ENCODE measurements at places on chromosomes 4 and X.

DNA sequence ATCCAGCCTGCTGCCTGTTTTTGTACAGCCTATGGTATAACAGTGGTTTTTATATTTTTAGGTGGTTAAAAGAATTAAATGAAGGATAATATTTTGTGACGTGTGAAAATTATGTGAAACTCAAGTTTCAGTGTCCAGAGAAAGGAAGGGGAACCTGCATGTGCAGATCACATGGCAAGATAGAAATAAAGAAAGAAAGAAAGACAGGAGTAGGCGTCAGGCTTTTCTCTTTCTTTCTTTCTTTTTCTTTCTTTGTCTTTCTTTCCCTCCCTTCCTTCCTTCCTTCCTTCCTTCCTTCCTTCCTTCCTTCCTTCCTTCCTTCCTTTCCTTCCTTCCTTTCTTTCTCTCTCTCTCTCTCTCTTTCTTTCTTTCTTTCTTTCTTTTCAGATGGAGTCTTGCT is 42.0 kb upstream of the HUWE1 start:
- no peak for DNase-seq

DNA sequence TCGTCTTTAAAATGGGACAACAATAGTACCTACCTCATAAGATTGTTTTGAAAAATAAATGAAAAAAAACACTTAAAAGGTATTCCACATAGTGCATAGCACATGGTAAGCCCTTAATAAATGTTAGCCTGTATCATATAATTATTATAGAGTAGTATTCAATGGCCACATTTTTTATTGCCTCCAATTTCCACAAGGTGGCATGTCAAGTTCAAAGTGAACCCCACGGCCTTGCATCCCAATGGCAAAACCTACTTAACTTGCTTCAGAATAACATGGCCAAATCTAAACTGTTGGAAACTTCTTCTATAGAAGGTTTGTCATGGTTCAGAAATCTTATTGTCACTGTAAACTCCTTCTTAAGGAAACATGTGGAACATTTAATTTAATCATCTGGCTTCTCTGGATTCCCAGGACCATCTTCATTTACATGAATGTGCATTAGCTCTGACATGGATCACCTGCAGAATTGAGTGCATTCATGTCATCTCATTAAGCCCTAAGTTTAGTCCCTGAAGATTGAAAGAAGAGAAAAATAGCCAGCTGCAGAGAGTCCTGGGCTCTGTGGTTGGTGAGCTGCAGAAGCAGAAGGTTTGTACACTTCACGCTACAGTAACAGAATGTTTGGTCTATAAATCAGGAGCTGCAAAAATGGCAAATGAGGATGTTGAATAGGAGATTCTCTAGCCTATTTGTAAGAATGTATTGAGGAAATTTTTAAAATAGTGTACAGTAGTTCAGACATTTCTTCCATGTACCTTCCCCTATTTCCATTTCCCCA is 61.0 kb downstream of the ANXA3 start:
- DNase-seq: no peak

DNA sequence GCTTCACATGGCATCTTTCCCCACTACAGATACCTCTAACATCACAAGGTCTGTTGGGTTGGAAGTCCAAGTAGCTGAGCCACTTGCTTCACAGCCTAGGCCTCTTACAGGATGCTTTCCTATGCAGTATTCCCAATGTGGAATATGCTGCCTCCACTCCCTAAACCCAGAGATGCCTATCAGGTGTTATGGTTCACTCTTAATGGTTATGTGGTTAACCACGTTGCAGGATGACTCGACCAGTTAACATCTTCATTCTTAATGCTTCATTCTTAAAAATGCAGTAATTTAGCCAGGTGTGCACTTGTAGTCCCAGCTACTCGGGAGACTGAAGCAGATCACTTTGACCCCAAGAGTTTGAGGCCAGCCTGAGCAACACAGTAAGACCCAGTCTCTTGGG is 24.2 kb downstream of the HAUS3 start:
- no peak for DNase-seq

- DNase-seq: no peak
Measured at GRCh38 chr4:169199184-169199583, 71.6 kb downstream of the SH3RF1 start.

DNA sequence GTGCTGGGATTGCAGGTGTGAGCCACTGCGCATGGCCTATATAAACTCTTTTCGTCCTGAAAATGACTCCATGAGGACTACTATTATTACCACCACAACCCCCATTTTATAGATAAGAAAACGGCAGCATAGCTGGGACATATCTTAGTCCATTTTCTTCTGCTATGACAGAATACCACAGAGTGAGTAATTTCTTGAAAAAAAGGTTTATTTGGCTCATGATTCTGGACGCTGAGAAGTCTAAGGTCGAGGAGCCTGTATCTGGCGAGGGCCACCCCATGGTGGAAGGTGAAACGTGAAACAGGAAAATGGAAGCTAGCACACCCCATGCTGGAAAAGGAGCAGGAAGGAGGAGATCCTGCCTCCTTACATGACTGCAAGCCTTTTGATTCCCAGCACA is 68.9 kb downstream of the SMIM20 start:
- no peak for DNase-seq

- no peak for DNase-seq
Measured at GRCh38 chrX:1874899-1875298, 260.0 kb downstream of the ASMT start.

- DNase-seq: no peak
Measured at GRCh38 chrX:131397891-131398290, 108.8 kb upstream of the IGSF1 start.

DNA sequence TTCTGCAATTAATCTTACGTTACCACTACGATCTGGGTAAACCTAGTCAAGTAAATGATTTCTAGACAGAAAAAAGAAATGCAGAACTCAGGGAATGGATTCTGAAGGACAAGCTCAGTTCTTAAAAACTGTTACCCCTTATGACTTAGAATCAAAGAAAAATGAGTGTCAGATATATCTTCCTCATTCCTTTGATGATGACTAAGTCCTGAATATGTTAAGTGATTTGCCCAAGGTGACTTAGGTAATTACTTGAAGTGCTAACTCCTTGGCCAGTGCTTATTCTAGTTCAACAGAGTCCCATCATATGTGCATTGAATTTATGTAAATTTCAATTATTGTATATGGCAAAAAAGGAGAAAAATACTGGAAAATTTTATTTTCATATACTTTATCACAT is 92.5 kb downstream of the PPEF1 start:
- DNase-seq: no peak
